ENCODE measurements at places on chromosomes 3 and 15.

- peak; percentile 89 for DNase-seq
These were observed 229.0 kb downstream of the ITPR1 start for GRCh38 chr3:4722103-4722502.

DNA sequence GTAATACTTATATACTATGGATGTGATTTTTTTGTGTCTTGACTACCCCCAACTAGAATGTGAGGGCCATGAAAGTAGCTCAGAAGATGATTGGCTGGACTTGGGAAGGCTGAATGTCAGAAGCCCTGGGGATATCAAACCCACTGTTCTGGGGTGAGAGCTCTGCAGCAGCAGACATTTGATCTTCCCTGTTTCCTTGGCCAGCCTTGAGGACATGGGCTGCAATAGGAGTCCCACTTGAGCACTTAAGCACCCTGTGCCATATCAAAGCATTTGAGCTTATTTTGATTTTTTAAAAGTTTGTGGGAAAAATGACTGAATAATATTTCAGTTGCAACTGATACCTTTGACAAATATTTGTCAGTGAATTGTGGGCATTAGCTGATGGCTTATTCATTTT is 21.7 kb downstream of the GTF2E1 start:
- DNase-seq, result no peak

DNA sequence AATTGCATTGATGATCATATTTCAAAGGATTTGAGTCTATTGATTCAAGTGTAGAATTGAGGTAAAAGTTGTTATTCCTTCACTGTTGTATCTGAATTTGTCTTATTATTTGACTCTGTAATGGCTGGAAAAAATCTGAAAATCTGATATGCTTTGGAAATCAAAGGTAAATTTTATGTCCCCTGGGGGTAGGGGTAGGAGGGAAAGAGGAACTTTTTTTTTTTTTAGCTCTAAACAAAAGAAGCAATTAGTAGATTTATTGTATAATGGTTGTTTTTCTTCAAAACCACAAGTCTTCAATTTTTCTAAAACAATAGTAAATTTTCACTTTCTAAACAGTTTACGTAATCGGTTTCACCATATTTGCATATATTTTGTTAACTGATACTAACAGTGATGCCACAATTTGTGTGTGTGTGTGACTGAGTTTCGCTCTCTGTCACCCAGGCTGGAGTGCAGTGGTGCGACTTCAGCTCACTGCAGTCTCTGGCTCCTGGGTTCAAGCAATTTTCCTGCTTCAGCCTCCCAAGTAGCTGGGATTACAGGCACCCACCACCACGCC is 91.7 kb upstream of the GOLGA6L4 start:
- DNase-seq, result no peak

- no peak for DNase-seq
These were observed 43.8 kb upstream of the FGD5 start for GRCh38 chr3:14775011-14775410.

GRCh38 chr3:23071296-23071695 is 131.8 kb upstream of the UBE2E2 start:
- DNase-seq, result no peak

DNA sequence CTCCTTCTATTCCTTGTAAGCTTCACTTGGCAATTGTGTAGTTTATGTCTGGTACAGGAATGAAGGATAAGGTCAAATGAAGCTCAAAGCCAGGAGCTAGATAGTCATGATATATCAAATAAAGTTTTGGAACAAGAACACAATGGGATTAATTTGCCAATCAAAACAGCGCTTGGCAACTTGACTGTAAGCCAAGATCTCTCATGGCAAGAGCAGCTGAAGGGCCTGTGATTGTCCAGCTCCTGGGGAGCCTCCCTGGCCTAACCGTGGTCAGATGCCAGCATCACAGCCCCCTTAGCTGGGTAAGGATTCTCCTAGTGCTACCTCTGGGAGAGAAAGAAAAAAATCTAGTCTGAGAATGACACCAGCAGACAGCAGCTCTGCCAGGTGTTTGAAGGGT is 97.2 kb downstream of the LIPC start:
- no peak for DNase-seq

DNA sequence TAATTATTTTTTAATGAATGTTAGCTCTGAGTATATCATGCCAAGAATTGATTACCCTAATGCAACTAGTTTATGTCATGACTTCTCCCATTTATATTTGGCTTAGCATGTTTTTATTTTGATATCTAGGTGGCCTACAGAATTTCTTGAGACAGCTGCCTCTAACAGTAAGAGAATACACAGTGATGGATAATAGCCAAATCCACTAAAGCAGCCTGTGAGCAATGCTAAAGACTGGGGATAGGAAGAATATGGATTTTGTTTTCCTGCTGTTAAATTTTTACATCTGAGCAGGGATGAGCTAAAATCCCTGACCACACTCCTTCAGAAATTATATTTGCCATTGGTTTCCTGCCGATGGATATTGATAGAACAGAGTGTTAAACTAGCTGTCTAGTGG is 149.3 kb upstream of the TGFBR2 start:
- no peak for DNase-seq

GRCh38 chr15:100340721-100341238 is 995 bp downstream of the ADAMTS17 start:
- no peak for DNase-seq

- DNase-seq, result no peak
These were observed 101.7 kb downstream of the NR1I2 start for GRCh38 chr3:119883461-119884160.

DNA sequence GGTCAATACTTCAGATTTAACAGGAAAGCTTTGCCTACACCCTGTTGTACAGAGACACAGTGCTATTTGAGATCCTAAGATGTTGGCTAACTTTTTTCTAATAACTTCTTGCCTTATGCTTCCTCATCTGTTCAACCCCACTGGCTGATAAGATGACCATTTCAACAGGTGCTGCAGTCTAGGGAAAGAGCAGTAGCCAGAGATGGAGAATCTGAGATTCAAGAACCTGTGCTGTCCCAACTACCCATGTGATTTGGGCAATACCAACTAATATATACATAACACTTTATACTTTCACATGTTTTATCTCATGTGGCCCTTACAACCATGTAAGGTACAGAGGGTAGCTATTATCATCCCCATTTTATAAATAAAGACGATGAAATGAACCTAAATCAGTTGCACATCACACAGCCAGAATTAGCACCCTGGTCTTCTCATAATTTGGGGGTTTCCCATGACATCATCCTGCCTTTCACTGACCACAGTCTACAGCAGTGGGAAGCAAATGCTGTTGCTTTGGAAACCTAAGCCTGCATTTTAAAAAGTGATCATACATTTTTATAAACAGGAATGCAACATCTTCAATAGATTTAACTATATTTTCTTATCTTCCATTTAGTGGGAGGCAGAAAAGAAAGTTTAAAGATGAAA is 9.7 kb downstream of the TTC23 start:
- no peak for DNase-seq

GRCh38 chr3:71565316-71565715 is 18.2 kb downstream of the FOXP1 start:
- DNase-seq, result no peak

- no peak for DNase-seq
These were observed 23.8 kb downstream of the MEX3B start for GRCh38 chr15:82021992-82022391.

- peak; percentile 49 for DNase-seq
These were observed 38.7 kb upstream of the CSPG5 start for GRCh38 chr3:47617086-47618010.

DNA sequence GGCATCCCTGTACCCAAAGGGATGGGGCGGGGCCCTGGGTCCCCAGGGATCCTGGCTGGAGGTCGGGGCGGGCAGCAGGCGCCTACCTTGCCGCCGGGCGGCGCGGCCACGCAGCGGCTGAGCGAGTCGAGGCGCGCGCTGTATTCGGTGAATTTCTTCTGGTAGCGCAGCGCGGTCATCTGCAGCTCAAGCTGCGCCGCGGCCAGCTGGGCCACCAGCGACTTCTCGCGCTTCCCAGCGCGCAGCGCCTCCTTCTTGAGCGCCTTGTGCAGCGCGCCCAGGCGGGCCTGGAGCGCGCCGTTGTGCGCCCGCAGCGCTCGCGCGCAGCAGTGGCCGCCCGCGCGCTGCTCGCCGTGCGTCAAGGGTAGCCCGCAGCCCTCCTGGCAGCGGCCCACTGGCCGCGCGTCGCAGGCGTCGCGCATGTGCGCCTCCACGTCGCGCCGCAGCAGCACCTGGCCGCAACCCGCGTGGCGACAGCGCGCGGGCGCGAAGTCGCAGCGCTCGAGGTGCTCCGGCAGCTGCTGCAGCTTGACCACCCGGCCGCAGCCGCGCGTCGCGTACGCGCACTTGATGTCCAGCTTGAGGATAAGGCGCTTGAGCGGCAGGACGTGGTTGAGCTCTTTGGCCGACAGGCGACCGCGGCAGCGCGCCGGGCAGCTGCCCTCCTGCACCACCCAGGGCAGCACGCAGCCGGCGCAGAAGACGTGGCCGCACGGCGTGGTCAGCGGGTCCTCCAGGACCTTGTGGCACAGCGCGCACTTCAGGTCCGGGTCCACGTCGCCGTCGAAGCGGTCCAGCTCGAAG is 522 bp downstream of the PDZRN3 start:
- no peak for DNase-seq

DNA sequence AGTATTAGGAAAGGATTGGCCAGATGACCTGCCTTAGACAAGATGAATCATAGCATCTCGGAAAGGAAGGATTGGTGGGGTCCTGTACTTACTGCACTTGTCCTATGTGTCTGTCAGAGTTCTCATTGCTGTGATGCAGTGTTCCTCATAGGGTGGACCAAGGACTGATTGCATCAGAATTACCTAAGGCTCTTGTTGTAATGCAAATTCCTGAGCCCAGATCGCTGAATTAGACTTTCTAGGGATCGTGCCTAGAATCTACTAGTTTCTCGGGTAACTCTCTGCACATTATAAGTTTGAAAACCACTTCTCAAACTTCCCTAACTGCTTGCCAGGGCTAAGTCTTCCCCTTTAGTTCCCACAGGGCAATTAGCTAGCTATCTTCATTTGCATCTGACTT is 74.9 kb upstream of the SKOR1 start:
- no peak for DNase-seq

DNA sequence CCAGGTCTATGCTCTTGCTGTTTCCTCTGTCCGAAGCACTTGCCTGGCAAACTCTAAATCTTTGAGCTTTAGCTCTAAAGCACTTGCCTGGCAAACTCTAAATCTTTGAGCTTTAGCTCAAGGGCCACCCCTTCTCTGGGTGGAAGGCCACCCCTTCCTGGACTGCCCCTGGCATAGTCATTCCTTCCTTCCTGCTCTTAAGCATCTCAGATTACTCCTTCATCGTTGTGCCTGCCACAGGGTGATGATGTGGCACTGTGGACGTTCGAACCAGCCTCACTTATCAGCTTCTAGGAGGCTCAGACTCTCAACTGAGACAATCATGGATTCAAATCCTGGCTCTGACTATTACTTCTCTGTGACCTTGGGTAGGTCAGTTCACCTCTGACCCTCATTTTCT is 10.5 kb upstream of the CRABP1 start:
- DNase-seq, result no peak

GRCh38 chr3:169886671-169887070 is 16.9 kb upstream of the LRRC31 start:
- DNase-seq, result peak; percentile 84
